Germinal center (tissue), 1 donor: ENCODE measurements at places on chromosomes 4 and X.

GRCh38 chr4:6300359-6300758 is 30.7 kb downstream of the WFS1 start:
- DNase-seq = no peak

DNA sequence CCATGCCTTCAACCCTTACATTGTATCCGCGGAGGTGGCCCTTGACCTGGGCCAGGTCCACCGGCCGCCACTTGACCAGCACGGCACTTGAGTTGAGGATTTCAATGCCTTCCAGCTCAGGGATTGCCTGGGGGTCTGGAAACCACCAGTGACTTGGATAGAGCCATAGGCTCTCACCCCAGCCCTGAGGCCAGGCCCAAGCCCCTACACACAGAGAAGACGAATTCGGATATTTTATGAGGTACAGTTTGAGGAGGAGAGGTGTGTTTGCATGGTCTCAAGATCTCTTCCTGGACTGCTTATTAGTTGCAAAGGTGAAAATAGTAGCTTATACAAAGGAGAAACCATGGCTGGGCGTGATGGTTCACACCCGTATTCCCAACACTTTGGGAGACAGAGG is 20.3 kb downstream of the L1CAM start:
- DNase-seq = no peak

DNA sequence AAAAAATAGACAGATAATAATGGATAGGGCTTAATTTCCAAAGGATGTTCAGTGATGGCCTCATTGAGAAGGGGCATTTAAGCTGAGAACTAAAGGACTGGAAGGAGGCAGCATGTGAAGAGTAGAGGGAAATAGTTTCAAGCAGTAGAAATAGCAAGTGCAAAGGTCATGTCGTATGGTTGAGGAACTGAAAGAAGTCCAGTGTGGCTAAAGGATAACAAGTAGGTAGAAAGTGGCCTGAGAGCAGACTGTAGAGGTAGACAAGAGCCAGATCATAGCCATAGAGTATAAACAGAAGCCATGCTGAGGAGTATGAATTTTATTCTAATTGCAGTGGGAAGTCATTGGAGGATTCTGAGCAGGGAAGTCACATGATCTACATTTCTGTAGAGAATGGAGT is 72.3 kb downstream of the GRIA3 start:
- DNase-seq = no peak

GRCh38 chr4:177964061-177964460 is 521.8 kb upstream of the AGA start:
- no peak for DNase-seq

GRCh38 chr4:79357365-79357764 is 31.5 kb upstream of the NAA11 start:
- DNase-seq = no peak

GRCh38 chr4:17189401-17189720 is 290.9 kb upstream of the LDB2 start:
- no peak for DNase-seq

- DNase-seq = no peak
These were observed 67.0 kb downstream of the EFNB1 start for GRCh38 chrX:68895778-68896177.

- no peak for DNase-seq
These were observed 444 bp downstream of the FREM3 start for GRCh38 chr4:143700046-143700415.

DNA sequence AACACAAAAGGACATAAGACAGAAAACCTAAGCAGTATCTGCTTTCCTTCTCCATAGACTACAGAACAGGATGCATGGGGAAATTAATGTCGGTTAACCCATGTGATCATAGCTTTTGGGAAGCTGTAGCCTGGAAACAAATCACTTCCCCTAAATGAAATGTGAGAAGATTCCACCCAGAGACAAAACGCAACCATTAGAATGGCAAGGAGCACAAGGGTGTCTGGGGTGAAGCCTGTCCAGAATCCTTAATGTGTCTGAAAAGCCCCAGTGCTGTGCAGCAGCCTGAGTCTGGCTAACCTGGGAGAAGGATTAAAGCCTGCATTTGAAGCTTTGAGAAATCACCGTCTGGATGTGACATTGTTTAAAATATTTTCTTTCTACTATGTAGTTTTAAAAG is 213.3 kb downstream of the ANKRD50 start:
- no peak for DNase-seq

DNA sequence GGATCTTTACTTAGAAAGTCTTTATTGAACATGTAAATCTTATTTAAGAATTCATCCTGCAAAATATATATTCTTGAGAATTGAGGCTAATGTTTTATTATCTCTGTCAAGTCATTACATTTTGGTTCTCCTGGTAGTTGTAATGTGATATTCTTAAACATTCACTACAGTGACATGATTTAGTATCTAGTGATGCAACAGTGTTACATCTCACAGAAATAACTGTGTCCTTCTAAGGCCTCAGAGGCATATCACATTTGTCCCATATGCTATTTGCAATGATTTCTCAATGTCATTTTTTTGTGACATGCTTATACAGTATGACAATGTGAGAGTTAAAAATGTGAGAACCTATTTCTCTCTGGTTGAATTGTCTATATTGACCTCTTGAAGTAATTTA is 34.1 kb downstream of the PRRG1 start:
- no peak for DNase-seq

DNA sequence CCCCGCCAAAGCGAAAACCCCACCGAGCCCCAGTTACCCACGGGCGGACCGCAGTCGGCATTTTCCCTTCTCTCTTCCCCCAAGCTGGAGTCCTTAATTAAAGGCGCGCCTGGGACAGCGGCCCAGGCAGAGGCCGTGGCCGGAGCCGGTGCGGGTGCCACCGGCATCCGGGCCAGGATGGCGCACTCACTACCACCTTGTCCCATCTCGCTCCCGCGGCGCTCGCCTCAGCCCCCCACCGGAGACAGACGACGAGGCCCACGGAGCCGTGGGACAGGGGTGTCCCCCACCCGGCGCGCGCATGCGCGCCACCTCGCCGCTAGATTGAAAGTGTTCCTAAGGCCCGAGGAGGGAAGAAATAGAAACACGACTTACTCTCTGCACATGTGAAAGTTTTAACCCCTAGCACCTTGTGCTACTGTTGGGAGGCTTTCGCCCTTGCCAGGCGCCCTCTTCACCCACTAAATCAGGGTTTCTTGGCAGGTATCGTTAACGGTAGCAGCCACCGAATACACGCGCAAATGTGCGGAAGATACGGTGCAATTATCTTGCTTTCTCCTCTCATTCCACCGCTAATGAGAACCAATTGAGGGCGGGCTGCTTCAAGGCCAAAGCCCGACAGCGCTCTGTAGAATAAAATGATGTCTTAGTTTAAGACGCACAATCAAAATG is 64.3 kb upstream of the CCDC160 start:
- DNase-seq = peak; percentile 48

DNA sequence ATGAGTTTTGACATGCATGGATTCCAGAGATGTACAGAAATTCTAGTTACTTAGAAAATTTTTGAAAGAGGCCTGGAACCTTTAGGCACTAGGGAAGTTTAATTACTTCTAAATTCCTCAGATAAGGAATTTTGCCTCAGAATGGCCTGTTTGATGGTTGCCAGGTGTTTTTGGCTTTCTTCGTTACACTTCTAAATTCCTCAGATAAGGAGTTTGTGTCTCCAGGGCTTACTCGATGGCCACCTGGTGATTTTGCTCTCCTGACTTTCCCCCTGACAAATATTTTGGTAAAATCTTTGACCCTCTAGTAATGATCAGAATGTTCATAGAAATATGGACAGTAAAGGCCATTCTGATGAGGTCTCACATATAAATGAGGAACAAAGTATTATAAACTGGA is 64.3 kb downstream of the BEX3 start:
- no peak for DNase-seq
